ENCODE measurements at places on chromosomes 7 and 10.

GRCh38 chr10:84211566-84211965, 13.8 kb downstream of the LRIT2 start:
- no peak for DNase-seq

DNA sequence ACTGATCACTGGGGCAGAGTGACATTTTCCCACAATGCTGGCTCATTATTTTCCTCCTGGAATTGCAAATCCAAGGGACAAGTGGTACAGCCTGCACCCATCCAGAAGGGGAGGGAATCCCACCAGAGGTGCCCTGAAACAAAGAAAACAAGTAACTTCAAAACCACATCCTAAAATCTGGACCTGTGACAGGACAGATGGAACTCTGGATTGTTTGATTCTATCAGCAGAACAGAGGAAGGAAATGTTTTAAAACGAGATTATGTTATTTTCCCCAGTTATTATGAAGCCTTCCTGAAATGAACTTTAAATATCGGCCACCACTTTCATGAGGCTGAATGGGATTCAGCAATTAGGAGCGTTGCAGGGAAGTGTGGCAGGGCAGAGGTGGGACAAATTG, 62.2 kb upstream of the ECHDC3 start:
- DNase-seq: no peak

GRCh38 chr10:122245136-122245535, 26.0 kb upstream of the BTBD16 start:
- DNase-seq: no peak

DNA sequence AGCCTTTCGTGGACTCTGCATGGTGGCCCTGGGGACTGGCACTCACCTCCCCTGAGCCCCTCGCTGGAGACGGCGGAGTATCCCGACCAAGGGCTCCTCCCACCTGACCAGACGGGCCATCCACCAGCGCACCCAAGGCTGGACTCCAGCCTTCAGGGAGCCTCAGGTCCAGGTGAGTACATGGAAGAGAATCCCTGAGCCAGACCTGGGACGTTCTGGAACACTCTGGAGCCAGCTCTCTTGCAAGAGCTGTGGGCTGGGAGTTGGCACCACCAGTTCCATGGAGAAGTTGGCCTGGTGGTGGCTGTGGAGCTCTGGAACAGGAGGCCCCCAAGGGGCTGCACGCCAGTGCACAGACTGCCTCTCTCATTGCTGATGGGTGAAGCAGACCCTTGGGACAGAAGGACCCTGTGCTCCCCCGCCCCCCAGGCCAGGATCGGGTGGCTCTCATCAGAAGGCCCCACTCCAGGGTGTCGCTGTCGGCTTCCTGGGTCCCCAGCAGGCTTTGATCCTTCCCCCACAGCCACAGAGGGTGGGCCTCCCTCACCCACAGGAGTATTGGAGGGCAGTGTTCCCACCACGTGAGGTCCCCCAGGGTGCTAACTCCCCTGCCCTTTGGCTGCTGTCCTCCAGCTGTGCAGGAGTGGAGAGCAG, 189.9 kb downstream of the EBF3 start:
- no peak for DNase-seq

DNA sequence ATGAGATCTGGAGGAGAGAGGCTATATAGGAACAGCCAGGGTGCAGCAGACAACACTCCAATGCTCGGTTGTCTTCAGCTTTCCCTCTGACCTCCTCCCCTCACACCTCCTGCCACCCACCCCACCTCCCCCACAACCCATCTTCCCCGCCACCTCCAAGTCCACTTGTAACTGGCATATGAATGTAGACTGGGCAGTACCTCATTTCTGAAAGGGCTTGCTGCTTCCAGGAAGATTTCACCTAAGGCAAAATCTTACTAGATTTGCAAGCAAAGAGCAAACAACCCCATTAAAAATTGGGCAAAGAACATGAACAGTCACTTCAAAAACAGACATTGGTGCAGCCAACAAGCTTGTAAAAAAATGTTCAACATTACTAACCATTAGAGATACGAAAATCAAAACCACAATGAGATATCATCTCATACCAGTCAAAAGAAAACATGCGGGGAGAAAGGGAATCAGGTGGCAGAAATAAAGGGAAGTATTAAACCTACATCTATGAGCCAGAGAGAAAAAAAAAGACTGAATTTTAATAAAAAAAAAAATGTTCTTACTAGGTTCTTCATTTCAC, 164.6 kb upstream of the C1GALT1 start:
- DNase-seq: no peak

GRCh38 chr7:20602306-20602705, 13.2 kb upstream of the ABCB5 start:
- DNase-seq: no peak

DNA sequence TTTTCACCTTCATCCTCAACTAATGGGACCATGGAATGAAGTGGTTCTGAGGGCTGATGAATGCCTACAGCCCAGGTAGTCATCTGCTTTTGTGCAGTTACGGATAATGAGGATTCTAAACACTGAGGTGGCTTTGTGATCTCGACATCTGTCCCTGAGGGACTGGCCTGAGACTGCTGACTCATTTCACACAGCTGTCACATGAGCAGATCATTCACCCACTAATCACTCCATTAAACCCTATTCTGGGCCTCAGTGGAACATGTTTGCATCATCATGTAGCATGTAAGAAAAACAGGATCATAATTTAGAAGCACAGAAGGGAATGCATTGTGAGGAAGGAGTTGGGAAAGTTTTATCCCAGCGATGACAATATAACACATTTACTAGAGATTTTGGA, 79.4 kb upstream of the FEZF1 start:
- DNase-seq: no peak

All from T-helper 9 cell (primary cell).